NCI-H1048 (cell line): ENCODE measurements at places on chromosomes 1 and 21.

DNA sequence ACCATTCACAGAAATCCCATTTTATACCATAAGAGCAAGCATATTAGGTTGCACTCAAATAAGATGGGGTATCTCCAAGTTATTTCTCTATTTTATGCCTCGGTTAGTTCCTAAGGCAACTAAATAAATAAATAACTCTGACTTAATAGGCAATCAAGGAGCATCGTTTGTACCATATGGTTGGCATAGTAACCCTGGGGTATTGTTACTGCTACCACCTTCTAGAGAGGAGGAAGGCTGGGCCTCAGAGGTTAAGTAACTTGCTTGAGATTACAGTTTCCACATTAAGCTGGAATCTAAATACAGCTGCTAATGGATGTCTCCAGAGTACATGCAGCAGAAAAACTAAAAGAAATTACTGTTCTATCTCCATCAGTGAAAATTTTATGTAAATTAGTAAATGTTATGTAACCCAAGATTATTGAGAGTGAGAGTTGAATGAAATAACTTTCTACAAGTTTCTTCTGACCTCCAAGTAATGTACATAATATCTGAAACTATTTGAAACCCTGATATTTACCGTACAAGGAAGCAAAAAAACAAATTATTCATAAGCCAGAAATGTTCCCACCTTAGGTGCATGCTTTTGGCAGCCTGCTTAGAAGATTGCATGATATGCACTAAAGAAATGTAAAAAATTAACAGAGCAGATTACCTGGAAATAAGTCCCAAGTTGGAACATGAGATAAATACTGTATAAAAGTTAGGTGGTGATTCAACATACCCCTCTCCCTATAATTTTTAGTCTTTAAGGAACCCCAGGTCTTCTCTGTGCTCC lies 127.0 kb downstream of the CRB1 start:
- no peak for DNase-seq

DNA sequence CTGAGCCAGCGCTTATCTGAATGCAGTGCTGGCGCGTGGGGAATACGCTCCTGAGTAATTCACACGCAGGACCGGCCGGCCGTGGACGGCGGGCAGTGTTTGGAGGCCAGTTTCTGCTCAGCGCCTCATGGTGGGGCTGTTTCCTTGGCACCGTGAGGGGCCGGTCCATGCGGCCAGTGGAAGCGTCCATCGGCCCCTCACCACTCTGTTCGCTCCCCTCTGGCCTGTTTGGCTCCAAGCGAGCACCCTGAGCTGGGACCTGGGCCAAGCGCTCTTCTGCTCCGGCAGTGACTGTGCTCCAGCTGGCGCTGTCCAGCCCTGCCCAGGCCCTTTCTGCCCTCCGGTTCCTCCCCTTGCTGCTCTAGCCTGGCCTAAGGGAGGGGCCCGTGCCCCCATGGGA lies 16.3 kb upstream of the PLCH2 start:
- no peak for DNase-seq

GRCh38 chr1:3762151-3762872 lies 10.1 kb downstream of the CCDC27 start:
- DNase-seq, result no peak

GRCh38 chr1:44994309-44994898 lies 8.0 kb upstream of the EIF2B3 start:
- DNase-seq, result no peak

DNA sequence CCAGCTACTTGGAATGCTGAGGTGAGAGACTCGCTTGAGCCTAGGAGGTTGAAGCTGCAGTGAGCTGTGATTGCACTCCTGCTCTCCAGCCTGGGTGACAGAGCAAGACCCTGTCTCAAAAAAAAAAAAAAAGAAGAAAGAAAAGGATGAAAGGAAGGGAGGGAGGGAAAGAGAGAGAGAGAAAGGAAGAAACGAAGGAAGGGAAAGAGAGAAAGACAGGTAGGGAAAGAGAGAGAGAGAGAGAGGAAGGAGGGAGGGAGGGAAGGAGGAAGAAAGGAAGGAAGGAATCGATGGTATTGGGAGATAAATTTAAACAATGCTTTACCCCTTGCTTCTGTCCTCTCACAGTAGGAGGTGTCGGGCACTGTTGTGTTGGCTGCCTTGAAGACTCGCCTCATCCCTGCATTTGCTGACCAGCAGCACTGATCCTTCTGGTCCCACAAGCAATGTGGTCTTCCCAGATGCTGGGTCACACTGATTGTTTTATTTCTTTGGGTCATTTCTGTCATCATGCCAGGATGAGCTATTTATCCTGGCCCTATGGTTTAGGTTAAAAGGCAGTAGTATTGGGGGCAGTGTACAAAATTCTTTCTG lies 30.9 kb downstream of the GPR137B start:
- DNase-seq, result no peak

- DNase-seq, result no peak
Measured at GRCh38 chr21:35096959-35097358, 47.9 kb upstream of the RUNX1 start.

- DNase-seq, result no peak
Measured at GRCh38 chr21:31900121-31900895, 27.5 kb downstream of the HUNK start.

DNA sequence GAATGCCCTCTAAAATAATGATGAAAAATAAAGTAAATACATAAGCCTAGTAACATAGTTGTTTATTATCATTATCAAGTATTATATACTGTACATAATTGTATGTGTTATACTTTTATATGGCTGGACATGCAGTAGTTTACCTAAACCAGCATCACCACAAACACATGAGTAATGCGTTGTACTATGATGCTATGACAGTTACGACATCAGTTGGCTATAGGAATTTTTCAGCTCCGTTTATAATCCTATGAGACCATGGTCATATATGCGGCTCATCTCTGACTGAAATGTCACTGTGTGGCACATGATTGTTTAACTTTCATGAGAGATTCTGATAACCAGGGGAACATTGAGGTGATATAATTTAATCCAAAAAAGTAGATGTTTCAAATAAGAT lies 352.1 kb downstream of the ST6GALNAC3 start:
- no peak for DNase-seq

DNA sequence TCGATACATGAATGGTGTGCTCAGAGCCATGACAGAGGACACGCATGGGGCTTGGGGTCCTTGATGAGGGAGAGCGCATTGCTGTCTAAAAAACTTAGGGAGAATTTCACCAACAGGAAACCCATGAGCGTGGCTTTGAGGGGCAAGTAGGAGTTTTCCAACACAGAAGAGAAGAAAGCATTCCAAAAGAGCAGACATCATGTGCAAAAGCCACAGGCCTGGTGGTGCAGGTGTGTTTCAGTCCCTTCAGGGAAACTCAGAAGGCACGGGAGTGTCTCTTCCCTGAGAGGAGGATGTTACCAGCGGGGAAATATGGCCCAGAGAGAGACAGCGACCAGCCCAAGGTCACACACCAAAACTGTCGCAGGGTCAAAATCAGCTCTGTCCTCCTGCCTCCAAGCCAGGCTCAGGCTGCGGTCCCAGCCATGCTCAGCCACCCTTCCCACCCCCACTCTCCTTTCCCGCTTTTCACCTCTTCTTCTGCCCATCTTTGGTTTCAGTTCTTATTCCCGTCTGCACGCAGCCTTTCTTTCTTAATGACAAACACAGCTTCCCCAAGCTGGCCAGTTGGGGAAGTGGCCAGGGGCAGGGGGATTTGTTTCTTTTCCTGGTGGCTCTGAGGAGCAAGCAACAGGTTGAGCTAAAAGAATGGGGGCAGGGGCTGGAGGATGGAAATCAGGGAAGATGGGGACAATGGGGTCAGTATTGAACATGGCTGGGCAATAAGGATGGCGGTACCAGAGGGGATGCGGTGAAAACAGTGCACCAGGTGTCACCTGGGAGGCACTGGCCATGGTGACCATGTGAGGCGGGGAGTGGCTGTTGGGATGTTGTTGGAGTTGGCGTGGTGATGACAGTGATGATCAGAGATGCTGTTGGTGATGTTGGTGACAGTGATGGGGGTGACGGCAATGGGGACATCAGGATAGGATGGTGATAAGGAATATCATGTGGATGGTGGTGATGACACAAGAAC lies 10.3 kb downstream of the LAPTM5 start:
- DNase-seq, result no peak

GRCh38 chr1:162219461-162219860 lies 150.0 kb downstream of the NOS1AP start:
- DNase-seq, result no peak

GRCh38 chr1:63108206-63108605 lies 214.2 kb upstream of the FOXD3 start:
- no peak for DNase-seq

GRCh38 chr1:196317535-196318522 lies 290.4 kb downstream of the KCNT2 start:
- DNase-seq, result peak; percentile 8

GRCh38 chr1:8211883-8212579 lies 105.9 kb upstream of the SLC45A1 start:
- DNase-seq, result no peak

DNA sequence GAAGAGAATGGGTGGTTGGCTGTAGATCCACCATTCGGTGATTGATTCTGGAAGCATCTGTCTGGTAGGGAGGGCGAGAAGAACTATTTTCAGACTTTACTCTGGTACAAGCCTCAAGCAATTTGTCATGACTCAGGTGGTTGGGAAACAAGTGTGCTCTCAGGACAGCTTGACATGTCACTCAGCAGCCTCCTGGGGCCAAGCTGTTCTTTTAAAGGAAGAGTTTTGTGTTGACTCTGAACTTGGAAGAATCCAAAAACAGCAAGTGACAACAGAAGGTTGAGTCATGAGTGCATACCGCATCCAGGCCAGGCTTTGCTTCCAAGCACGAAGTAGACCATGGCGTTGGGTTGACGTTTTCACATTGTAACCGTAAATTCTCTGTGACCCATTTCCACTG lies 65.9 kb downstream of the CLIC6 start:
- DNase-seq, result no peak

- DNase-seq, result no peak
Measured at GRCh38 chr1:161096530-161096929, 1.6 kb upstream of the KLHDC9 start.

DNA sequence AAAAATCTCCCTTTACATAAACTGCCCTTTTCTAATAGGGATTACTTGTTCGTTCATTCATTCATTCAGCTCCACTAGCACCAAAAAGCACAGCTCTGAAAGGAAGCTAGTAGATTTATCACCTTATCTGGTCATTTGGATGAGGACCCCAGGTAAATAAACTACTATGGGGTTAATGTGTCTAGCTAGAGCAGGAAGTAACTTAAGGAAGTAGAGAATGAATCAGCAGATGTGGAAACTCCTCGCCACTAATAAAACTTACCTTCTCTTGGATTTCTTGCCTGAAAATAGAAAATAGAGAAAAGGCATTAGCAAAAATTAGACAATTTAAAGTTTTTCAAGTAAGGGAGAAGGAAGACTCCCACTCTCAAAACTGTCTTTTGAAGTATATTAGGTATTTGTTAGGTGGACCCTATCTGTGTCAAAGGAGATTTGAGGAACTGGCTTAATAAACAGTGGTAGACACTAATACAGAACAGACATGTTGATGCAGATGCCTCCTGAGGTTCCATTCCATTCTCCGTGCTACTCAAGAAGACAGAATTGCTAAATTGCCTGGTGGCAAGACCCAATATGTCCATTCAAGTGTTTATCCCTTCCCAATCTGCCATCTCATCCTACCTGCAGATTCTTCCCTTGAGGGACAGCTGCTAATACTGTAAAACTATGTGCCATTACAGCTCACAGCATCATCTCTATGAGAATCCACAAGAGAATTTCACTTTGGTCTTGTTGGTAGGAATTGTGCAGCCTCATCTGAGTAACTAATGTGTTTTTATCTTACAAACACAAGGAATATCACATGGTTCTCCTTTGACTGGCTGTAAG lies 14.9 kb downstream of the SELL start:
- DNase-seq, result no peak

DNA sequence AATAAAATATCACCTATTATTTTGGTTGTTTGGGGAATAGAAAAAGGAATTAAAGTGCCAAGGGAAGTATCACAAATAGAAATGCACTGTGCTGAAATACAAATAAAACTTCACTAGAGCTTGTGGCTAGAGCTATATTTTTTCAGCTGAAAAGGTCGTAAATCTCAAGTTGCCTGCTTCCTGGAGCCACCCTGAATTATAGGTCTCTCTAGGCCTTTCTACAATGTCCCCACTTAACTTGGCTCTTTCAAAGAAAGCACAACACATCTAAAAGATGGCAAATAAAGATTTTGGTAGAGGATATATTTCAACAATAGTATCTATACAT lies 5.0 kb upstream of the RNF2 start:
- DNase-seq, result no peak

DNA sequence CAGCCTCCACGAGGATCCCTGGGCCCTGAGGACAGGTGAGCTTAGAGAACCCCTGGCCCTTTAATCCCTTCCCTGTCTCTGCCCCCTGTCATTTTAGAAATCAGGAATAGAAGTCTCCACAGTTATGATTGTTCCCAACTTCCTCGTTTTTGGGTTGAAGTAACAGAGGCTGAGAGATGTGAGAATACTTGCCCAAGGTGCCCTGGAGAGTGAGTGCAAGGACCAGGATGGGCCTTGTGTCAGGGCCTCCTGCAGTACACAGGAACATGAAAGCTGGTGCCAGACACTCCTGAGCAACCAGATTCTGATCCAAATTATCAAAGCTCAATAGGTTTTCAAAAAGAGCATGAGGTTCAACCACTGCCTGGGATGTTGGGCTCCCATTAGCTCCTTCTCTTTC lies 10.1 kb downstream of the HLX start:
- no peak for DNase-seq

- no peak for DNase-seq
Measured at GRCh38 chr1:115781851-115782250, 13.3 kb upstream of the CASQ2 start.

DNA sequence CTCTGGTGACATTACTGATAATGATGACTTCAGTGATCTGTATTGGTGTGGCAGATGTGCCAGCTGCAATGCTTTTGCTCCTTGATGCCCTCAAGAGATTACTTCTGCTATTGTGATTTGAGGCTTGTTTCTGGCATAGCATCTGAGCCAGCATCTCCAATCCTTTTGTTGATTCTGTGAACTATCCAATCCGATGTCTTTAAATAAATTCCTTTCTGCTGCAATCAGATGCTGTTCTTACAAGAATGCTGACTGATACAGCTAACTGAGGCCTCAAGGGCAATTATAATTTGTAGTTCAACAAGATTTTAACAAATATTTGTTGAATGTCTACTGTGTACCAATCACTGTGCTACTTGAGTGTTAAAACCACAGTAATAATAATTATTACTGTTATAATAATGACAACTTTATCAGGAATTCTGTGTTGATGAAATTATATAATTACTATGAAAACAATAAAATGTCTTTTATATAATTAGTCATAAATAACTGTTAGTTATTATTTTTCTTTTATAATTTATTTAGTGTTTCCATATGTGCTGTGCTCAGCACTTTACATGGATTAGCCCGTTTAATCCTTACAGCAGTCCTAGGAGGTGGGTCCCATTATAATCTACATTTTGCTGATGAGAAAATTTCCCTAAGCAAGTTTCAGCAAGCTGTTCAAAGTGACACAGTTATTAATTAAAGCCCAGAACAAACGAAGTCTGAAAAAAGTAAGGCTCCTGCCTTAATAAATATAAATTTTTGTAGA lies 308.2 kb downstream of the BRINP3 start:
- no peak for DNase-seq
